ENCODE measurements at places on chromosomes 1 and 21.

DNA sequence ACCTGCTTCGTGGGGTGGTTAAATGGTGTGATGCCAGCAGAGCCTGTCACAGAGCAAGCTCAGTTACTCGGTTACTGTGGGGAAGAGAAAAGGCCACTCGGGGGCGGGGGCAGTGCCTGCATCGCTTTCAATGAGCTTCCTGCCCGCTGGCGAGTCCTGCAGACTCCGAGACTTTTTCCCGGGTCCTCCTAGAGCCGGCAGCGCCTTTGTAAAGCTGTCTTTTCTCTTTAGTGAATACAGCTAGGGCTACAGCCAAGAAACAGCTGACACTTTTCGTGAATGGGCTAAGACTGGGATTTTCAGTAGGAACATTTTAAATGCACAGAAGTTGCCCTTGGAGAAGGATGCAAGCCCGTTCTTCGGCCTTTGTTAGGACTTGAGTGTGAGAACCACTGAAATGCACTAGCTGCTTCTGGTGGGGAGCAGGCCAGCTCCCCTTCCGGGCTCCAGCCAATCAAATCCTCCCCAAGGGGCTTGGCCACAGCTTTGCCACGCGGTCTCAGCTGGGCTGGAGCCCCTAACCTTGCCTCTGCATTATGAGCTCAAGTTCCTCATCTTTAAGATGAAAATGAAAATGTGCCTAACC, 23.4 kb upstream of the EFHD2 start:
- peak; percentile 43 for DNase-seq

- DNase-seq = no peak
Observed at GRCh38 chr1:12251442-12251841, 21.6 kb downstream of the VPS13D start.

- no peak for DNase-seq
Observed at GRCh38 chr1:161981735-161982506, 41.7 kb downstream of the OLFML2B start.

DNA sequence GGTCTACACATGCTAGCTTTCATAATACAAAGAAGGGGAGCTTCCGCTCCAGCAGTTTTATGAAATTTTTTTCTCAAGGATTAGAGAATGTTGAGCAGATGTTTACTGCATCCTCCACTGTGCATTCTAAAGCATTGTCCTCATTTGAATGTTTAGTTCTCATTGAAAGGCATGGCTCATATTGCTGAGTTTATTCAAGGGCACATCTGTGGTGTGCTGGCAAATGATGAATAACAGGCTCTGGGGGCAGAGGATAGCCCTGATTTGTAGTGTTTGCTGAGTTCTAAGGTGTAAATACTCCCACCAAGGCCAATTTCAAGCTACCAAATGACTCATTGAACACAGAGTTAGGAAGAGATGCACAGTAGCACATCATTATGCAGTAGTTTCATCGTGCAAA, 303.2 kb upstream of the FAM78B start:
- DNase-seq = no peak

GRCh38 chr1:217149791-217150190, 426.6 kb upstream of the ESRRG start:
- no peak for DNase-seq

DNA sequence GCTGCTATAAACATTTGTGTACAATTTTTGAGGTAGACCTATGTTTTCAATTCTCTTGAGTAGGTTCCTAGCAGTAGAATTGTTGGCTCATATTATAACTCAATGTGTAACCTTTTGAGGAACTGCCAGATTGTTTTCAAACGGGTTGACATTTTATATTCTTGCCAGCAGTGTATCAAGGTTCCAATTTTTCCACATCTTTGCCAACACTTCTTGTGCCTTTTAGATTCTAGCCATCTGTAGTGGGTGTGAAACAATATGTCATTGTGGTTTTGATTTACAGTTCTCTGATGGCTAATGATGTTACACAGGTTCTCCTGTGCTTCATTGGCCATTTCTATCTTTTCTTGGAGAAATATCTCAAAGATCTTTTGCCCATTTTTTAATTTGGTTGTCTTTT, 36.4 kb downstream of the MAP3K7CL start:
- no peak for DNase-seq

- peak; percentile 39 for DNase-seq
Observed at GRCh38 chr1:103513711-103514110, 11.8 kb upstream of the RNPC3 start.

DNA sequence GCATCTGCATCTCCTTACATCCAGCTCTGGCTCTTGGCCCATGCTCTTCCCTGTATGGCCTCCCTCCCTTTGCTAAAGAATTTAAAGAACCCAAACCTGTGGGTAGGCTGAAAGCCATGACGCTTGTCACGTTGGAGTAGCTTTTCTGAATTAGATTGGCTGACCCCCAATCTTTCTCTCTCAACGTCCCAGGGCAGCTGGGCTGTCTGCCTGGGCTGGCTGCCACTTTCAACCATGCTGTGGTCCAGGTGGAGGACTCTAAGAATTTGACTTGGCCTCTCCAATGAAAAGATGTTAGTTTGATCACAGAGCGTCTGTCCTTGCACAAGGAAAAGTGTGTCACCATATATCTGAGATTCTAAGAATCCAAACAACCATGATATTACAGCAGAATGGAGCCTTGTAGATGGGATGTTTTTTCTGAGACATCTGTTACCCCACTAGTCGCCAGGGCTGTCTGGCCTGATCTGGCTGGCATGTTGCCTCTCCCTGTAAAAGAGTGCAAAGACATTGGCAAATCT, 6.5 kb upstream of the IGSF3 start:
- DNase-seq = no peak

- DNase-seq = no peak
Observed at GRCh38 chr1:12556957-12557935, 60.8 kb downstream of the DHRS3 start.

DNA sequence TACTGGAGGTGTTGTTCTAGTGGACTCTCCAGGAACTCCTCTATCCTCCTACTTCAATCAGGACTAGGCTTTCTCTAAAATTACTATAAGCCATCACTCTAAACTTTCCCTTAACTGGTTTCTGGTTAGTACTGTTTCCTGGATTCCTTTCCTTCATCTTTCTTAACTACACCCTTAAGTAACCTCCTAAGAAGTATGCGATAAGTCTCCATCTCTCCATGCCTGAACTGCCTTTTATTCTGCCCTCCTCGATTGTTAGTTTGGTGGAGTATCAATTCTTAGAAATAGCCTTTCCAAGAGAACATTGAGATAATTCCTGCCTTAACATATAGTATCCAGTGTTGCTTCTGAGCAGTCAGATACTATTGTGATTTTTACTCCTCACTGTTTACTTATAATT, 162.9 kb upstream of the PDE4B start:
- no peak for DNase-seq

DNA sequence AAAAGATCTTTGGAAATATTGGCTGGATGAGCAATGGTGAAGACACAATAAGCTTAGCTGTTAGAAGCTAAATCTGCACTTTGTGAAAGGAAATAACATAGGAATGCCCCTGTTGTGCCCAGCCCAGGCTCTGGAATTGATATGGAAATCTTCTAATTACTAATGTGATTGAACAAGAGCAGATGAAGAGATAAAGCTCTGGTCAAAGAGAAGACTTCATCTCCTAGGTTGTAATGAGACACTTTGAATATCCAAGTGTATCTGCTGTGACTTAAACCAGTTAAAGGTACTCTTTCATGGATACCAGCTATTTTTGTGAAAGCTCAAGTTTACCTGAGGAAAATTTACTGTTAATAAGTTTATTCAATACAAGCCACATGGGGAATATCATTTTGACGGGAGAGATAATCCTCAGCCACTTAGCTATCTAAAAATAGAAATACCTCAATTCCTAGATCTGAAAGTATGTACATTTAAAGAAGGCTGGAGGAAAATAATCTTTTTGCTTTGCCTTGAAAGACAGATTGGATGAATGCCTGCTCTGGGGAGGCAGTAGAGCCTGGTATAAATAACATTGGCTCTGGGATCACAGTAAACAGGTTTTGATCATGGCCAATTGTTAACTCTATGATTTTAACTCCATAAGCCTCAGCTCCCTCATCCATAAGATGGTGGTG, 494.0 kb upstream of the B3GALT2 start:
- no peak for DNase-seq

GRCh38 chr21:43894206-43894577, 29.2 kb downstream of the AGPAT3 start:
- DNase-seq = no peak

DNA sequence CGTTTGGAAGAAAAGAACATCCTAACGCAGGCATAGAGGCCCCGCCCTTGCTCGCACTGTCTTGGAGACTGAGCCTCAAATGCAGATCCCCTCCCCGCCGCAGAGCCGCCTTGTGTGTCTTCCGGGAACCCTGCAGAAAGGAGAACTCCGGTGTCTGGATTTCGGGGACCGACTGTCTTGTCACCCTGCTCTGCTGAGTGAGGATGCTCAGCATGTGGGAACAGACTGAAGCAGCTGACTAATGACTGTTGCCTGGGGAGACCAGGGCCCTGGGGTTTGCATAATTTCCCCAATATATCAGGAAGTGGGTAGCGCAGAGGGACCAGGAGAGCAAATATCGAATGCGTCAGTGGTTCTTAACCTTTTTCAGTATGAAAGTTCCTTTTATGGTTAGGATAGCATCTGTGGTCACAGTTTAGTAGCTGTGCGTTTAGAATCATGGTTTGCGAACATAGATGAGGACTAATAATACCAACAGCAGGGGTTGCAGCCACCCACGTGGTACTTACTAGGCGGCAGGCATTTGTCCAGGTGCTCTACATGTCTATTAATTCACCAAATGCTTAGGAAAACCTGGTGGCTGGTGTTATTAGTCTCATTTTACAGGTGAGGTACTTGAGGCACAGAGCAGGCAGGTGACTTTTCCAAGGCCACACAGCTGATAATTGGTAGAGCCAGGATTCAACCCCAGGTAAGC, 14.3 kb downstream of the GPR137B start:
- peak; percentile 90 for DNase-seq

DNA sequence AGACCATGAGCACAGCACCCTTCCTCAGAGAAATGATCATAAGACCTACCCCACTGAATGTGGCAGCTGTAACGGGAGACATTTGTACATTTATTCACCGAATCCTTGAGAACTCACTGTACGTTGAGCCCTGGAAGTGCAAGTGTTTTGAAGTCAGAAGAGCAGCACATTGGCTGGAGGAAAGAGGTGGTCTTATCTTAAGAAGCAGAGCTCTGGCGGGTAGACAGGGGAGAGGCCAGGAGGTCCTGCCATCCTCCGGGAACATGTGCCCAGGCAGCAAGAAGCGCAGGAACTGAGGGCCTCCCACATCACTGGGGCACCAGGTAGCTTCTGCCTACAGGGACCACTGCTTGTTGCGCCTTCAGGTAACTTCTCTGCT, 169.2 kb upstream of the IRF2BP2 start:
- DNase-seq = no peak

GRCh38 chr1:44281962-44282703, 68.9 kb downstream of the DMAP1 start:
- peak; percentile 64 for DNase-seq

- DNase-seq = no peak
Observed at GRCh38 chr1:160359559-160360226, 7.2 kb upstream of the NHLH1 start.

Data from suppressor macrophage treated with lipopolysaccharide for 1 hour (primary cell).